ENCODE measurements at places on chromosomes 7 and 10. TPM values are rescaled to one million over a fixed set of nuclear protein-coding genes. Genes with fewer than 3 reads are reported as not detected.

Gene CALHM3
- not detected for total RNA-seq

Gene FAM53B
- 66.4 TPM for total RNA-seq

Gene RAPGEF5
- 22.6 TPM for total RNA-seq

Gene PAX4
- total RNA-seq: not detected

Gene NUTM2A
- total RNA-seq: 2.9 TPM

Gene NACAD
- total RNA-seq: 0.99 TPM

Gene IDI2
- total RNA-seq: not detected

Gene LLCFC1
- not detected for total RNA-seq

Gene STOX1
- 0.64 TPM for total RNA-seq

Gene SIRT1
- 26.3 TPM for total RNA-seq

Gene CHST3
- total RNA-seq: 29.3 TPM

Gene RHOBTB1
- total RNA-seq: 4.0 TPM

Gene IFIT1B
- not detected for total RNA-seq

Gene MEST
- 17.5 TPM for total RNA-seq

Gene CC2D2B
- total RNA-seq: not detected

Gene CDHR1
- 160 TPM for total RNA-seq

Gene FAM131B
- total RNA-seq: not detected

Gene ENO4
- not detected for total RNA-seq

Gene AASS
- total RNA-seq: 7.9 TPM

Gene FAM25C
- 201 TPM for total RNA-seq

Gene SNCG
- 27.1 TPM for total RNA-seq

Gene C10orf62
- total RNA-seq: not detected

Gene CHAT
- total RNA-seq: not detected

Gene ELN
- 22.0 TPM for total RNA-seq

Gene FEZF1
- total RNA-seq: not detected

Gene LRIT1
- not detected for total RNA-seq

Gene GPR22
- total RNA-seq: not detected

Gene SH2D4B
- not detected for total RNA-seq

Gene PLPP4
- not detected for total RNA-seq

Gene UCN3
- total RNA-seq: not detected

Gene TMEM176A
- total RNA-seq: 4.9 TPM

Gene PNLIPRP2
- not detected for total RNA-seq

Gene GIMAP7
- total RNA-seq: 10.8 TPM

Gene VWDE
- 0.51 TPM for total RNA-seq

Gene ANKIB1
- 60.4 TPM for total RNA-seq

Gene C10orf105
- total RNA-seq: not detected

Gene LBX1
- not detected for total RNA-seq

Gene DGKI
- 2.1 TPM for total RNA-seq

Gene GARIN1A
- total RNA-seq: 0.42 TPM

Gene HABP2
- not detected for total RNA-seq

Gene STAG3
- 0.68 TPM for total RNA-seq

Gene EBF3
- total RNA-seq: 1.4 TPM

Gene NPC1L1
- 0.24 TPM for total RNA-seq

Gene NUTM2D
- 7.4 TPM for total RNA-seq

Gene EEF1AKMT2
- total RNA-seq: 11.4 TPM

Gene RPA3
- total RNA-seq: 17.9 TPM

Gene SPDYE18
- 5.0 TPM for total RNA-seq

Gene WNT8B
- total RNA-seq: not detected

Gene TMEM248
- 80.6 TPM for total RNA-seq

Gene PEX1
- 66.3 TPM for total RNA-seq

Gene RELN
- total RNA-seq: 1.8 TPM

Gene BLOC1S2
- 11.7 TPM for total RNA-seq

Gene ASIC3
- 5.5 TPM for total RNA-seq

Gene GNGT1
- total RNA-seq: not detected

Gene NUDT13
- 0.86 TPM for total RNA-seq

Gene HOXA10
- total RNA-seq: 5.2 TPM

Gene LSM8
- total RNA-seq: 19.5 TPM

All from suprapubic skin (tissue), 4 donors.